ENCODE measurements at places on chromosomes 2 and 18. TPM values are rescaled to one million over a fixed set of nuclear protein-coding genes. Genes with fewer than 3 reads are reported as not detected.

C2orf72 gene
- polyA plus RNA-seq = 0.65 TPM

SP140 gene
- polyA plus RNA-seq = 0.77 TPM

GPR35 gene
- polyA plus RNA-seq = 1.8 TPM

MOGAT1 gene
- not detected for polyA plus RNA-seq

RALBP1 gene
- polyA plus RNA-seq = not detected

SERPINB12 gene
- polyA plus RNA-seq = 0.92 TPM

PUM2 gene
- polyA plus RNA-seq = 73.3 TPM

CLEC4F gene
- 0.33 TPM for polyA plus RNA-seq

RBKS gene
- 1.4 TPM for polyA plus RNA-seq

All from muscle of arm (tissue), 14 donors.